ENCODE measurements at places on chromosomes 5 and 9.
A peak's percentile ranks its signal among the peaks of the same experiment; 100 is the strongest.

GRCh38 chr5:178080618-178081410 is 32.5 kb upstream of the N4BP3 start:
- DNase-seq = no peak

DNA sequence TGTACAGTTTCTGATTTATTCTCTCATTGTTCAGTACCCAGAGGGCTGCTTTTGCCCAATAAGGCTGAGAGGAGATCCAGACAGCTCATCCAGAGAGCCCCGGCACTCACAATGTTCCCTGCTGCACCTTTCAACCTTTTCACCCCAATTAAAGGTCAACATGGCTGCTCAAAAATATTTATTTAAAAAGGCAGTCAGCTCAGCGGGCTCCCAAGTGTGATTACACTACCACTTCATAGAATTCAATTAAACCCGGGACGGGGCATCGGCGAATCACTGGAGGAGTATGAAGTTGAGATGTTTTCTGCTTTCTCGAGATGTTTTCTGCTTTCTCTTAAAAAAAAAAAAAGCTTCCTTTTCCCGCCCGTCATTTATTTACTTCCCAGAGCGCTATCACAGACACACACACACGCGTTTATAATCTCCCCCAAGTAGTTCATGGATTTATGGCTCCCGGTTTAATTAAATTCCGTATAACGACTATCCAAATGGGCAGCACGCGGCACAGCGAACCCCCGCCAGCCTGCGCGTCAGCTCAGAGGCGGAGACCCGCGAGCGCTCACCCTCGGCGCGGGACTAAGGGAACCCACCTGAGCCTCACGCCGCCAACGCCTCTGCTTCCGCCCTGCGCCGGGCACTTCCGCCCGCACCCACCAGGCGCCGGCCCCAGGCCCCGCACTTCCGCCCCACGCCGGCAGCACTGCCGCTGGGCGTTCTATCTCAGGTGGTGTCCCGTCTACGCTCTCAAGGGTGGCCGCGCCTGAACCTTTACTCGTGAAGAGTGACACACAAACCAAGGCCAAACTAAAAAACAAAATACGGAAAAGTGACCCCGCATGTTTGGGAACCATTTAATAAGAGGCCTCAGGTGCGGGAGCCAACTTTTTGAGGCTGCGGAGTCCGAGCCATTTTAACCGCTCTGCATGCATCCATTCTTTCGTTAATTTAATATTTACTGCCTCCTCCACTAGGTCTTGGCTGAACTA is at the start of gene C5orf63:
TSS of gene C5orf63 (minus strand) at position 642 of the 986 bp plus-strand sequence. CDS start 14,507 bp downstream, outside the sequence.
- peak; percentile 80 for DNase-seq

GRCh38 chr5:138463419-138464007 is 1.8 kb upstream of the EGR1 start:
- no peak for DNase-seq

DNA sequence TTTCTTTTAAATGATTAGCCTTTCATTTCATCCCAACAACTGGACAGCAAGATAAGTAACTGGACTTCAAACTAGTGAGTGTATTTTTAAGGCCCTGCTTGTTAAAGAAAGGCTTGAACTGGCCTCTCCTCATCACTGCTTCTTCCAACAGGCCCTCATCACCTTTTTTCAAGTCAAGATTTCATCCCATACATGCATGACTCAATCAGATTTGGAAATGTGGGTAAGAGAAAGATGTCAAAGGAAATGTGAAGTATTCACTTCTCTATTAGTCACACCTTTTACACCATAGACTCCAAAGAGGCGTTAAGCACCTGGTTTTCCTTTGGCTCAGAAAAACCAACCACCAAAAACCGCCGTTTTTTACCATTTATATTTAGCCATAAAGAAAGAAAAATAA is 4.9 kb downstream of the NR4A3 start:
- no peak for DNase-seq

DNA sequence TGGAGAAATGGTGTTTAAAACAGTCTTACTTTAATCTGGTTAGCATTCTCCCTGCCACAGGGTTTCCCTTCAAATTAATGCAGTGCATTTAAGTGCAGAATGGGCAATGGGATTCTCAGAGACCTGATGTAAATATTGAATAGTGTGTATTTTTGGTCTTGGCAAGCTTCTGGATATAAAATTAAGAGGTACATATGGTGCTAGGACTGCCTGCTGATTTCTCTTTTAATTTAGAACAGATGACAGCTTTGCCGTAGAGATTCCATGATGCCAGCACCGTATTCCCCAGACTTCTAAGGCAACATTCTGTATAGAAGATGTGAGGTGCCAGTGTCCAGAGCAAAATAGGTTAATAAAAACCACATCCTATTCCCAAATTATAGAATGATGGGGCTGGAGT is 1.9 kb downstream of the MTAP start:
- no peak for DNase-seq

- no peak for DNase-seq
Measured at GRCh38 chr5:163345216-163345615, 92.2 kb upstream of the CCNG1 start.

GRCh38 chr9:4297151-4297785 is 2.6 kb downstream of the GLIS3 start:
- peak; percentile 29 for DNase-seq

GRCh38 chr5:55360190-55360589 is 52.4 kb downstream of the MTREX start:
- no peak for DNase-seq

- no peak for DNase-seq
Measured at GRCh38 chr5:175892015-175892800, 20.8 kb downstream of the CPLX2 start.

DNA sequence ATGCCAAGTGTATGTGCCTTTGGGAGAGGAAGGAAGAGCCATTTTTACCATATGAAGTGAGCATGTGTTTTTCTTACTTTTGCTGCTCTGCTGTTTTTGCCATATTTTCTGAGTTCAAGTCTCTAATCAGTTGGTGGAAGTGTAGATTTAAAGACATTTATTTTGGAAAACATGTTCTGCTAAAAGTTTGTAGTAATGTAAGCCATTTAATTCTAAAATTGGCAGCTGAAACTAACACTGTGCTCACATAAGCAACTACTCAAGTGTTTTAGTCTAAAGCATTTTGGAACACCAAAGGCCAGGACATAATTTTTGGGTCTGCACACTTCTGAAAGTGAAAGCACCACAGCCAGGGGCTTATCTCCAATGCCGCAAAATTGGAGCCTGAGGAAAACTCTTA is 363.4 kb upstream of the ZNF608 start:
- no peak for DNase-seq

DNA sequence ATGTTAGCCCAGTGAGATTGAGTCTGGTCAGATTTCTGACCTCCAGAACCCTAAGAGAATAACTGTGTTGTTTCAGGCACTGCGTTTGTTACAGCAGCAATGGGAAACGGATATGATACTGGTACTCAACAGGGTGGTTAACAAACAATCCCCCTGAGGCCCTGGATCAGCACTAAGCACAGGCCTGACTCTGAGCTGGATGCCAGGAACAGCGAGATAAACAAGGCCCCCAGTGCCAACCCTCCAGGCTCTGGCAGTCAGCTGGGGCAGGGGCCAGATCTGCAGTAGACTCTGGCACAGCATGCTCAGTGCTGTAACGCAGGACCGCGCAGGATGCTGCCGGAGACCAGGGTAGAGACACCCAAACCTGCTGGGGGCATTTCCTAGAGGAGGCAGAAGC is 22.1 kb downstream of the CPLX2 start:
- no peak for DNase-seq

Data from NCI-H774 (cell line).